DMS79 treated with DMSO at 0.1 percent for 48 hours (cell line): ENCODE measurements at places on chromosomes 2 and 18.
A peak's percentile ranks its signal among the peaks of the same experiment; 100 is the strongest.

- DNase-seq, result peak; percentile 77
Measured at GRCh38 chr2:112582314-112582746, 2.1 kb upstream of the CHCHD5 start.

DNA sequence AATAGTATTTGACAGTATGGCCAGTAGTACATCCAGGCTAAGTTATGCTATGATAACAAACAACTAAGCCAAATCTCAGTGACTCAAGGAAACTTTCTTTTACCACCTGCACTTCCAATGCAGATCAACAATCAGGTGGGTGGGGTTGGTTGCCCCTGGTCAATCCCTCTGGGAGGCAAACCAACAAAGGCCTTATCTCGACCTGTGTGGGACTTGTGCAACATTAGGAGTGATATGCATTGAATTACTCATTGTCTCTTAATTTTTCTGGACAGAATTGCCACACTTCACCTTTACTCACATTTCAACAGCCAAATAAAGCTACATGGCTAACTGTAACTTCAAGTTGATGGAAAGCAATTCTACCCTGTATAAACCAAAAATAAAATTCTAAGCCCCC, 1049.3 kb upstream of the CDH2 start:
- DNase-seq, result no peak

DNA sequence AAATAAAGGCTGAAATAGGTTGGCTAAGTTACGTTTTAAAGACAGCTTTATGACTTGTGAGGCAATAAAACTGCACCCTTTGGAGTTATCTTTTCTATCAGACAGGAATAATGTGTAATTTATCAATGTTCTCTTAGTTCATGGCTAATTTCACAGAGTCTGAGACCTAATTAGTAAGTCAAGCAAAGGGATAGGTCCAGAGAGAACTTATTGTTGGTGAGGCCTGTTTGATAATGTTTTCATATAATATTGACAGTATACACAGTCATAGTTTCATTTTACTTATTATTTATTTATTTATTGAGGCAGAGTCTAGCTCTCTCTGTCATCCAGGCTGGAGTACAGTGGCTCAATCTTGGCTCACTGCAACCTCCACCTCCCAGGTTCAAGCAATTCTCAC, 1.9 kb upstream of the IL36RN start:
- DNase-seq, result no peak

GRCh38 chr2:3628800-3629199, 29.2 kb upstream of the ALLC start:
- peak; percentile 91 for DNase-seq

GRCh38 chr18:3611313-3612090, 161.5 kb downstream of the TGIF1 start:
- DNase-seq, result peak; percentile 99

DNA sequence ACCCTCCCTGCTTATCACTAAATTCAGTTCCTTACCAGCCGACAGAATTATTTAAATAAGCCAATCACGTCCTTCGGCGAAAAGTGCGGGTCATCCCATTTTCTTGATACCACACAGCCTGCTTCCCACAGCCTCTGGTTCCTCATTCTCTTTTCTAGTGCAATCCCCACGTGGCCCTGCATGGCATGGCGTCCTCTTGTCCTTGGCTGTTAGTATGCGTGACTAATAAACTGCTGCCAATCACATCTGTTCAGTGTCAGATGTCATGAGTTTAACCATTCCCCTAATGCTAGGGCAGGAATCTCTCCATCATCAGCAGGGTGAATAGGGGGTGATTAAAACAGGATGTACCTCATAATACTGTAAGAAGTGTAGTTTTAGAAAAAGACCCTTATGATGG, 62.8 kb upstream of the TSPYL6 start:
- DNase-seq, result no peak

GRCh38 chr2:164456619-164457018, 164.7 kb downstream of the GRB14 start:
- DNase-seq, result peak; percentile 63
